Globus pallidus (tissue), 1 donor: ENCODE measurements at places on chromosomes 13 and 19.

DNA sequence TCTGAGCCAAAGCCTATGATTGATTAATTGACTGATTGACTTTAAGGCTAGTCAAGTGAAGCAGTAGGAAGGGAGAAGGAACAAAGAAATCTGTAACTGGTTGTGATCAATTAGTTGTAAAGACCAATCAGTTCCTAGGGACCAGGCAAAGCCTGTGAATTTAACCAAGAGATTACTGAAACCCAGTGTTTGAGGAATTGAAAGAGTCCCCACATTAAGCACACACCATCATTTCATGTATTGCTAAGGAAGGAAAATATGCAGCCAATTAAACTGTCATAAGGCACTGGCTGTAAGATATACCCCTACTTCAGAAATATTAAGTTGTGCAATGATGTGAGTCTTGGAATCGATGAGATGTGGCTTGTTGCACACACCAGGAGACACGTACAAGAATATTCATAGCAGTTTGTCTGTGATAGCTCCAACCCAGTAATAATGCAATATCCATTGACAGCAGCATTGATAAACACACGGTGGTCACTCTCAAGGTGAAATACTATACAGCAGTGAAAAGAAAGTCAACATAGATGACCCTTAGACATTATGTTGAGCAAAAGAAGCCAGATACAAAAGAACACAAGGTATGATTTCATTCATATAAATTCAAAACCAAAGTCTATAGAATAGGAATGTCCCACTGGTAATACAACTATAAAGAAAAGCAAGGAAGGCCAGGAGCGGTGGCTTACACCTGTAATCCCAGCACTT is 9.0 kb downstream of the C19orf47 start:
- no peak for DNase-seq

DNA sequence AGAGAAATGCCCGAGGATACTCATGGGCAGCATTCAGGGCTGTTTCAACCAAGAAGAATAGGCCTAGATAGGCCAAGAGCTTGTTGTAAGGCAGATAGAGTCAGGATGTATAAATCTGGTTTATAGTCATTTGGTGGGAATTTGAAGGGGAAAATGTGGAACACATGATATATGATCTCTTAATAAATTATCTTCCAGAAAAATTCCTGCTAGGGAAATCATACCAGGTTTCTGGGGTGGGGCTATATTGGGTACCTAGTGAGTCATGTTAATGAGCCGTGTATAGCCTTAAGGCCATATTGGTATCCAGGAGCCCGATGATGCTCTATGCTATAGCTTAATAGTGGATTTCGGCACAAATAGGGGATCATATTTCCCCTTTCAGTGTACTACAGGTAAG is 51.5 kb upstream of the HTR2A start:
- DNase-seq: no peak

DNA sequence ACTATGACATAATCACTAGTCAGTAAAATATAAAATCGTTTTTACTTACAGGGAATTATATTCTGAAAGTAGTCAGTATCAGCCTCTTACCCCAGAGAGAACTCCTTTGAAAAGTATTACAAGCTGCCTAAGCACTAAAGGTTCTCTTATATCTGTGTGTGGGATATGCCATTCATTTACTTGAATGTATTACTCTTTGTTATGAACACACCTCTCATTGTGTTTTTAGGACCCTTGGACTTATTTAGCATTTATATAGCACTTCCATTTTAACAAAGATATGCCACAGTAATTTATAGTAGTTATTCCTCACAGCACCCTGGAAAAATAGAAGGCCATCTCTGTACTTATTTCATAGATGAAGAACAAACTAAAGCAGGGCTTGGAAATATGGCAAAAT is 1178.0 kb downstream of the OLFM4 start:
- DNase-seq: no peak

GRCh38 chr13:83333614-83334388 is 548.5 kb downstream of the SLITRK1 start:
- no peak for DNase-seq

- no peak for DNase-seq
These were observed at the start of gene SLC15A1 for GRCh38 chr13:98752467-98753290. SLC15A1 (minus strand) TSS chr13:98752672; CDS start chr13:98752598, 74 bp downstream.

DNA sequence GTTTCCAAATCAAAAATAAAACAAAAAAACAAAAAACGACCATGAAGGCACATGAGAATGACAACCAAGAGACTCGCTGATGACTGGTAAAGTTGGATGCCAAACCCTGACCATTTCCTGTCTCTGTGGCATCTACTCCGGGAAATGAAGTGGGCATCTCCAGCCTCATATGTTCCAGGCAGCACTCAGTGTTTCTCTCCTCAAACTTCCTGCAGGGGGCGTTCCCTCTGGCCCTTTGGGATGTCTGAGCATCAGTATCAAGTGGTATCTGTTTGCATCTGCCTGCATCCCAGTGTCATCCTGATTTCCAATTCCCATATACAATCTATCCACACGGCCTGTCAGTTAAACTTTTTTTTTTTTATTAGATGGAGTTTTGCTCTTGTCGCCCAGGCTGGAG is 9.8 kb upstream of the SIGLEC12 start:
- DNase-seq: no peak

GRCh38 chr19:55372316-55373081 is 2.2 kb upstream of the IL11 start:
- DNase-seq: no peak

DNA sequence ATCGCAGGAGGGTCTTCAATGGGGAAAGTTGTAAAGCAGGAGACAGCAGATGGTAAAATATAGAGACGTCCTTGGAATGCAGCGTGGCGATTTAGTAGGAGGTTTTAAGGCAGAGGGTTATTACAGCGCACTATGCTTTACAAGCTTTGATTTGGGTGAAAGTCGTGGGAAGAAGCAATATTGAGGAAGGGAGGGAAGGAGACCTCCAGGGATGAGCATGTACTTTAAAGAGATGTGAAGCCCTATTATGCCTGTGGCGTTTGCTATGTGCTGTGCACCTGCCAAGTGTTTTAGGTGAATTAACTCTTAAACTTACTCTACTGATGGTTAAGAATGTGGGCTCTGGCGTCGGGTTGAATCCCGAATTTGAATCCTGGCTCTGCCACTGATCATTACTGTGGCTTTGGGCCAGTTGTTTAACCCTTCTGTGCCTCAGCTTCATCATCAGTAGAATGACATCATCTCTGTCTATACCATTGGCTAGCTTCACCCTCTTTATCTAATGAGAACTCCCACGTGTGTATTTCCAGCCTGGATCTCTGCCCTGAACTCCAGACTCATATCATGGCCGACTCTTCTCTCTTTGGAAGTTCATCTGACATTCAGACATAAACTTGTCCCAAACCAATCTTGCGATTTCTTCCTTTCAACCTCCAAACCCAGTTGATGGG is 583 bp downstream of the CCDC61 start:
- no peak for DNase-seq

DNA sequence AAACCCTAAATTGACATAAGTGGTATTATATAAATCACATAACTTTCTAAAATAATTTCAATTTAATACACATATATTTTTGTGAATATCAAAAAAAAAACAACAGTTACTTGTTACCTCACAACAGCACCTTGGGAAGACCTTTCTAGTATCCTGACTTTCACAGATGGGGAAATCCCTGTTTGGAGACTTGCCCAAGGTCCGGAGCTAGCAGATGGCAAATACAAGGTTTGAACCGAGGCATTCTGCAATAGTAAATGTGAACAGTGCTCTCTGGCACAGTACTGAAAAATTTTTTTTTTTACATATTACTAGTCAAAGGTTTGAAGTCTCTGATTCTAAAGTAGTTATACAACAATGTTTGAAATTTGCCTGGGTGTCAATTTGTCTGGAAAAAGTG is 104.5 kb downstream of the SUCLA2 start:
- DNase-seq: no peak

- no peak for DNase-seq
These were observed 75.9 kb downstream of the TNFSF11 start for GRCh38 chr13:42649831-42650230.

- no peak for DNase-seq
These were observed 1.2 kb downstream of the AP3D1 start for GRCh38 chr19:2149980-2150793.

DNA sequence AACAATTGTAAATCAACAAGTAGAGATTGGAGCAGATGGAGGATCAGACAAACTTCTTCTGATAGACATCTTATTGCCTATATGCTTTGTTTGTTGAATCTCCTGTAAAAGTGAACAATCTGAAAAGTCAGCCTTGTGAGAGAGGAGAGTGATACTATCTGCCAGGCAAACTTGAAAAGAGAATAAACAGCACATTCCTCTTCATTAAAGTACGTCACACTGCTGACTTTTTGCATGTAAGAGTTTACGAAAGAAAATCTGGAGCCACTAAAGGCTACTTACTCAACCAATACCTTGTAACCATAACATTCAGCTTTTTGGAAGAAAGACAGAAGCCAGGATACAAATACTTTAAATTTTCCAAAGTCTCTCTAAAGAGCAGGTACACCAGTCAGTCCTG is 42.5 kb downstream of the EDNRB start:
- DNase-seq: no peak

GRCh38 chr13:31774186-31774750 is 34.9 kb downstream of the RXFP2 start:
- DNase-seq: no peak

- no peak for DNase-seq
These were observed 716 bp downstream of the ZNF573 start for GRCh38 chr19:37778613-37779126.

DNA sequence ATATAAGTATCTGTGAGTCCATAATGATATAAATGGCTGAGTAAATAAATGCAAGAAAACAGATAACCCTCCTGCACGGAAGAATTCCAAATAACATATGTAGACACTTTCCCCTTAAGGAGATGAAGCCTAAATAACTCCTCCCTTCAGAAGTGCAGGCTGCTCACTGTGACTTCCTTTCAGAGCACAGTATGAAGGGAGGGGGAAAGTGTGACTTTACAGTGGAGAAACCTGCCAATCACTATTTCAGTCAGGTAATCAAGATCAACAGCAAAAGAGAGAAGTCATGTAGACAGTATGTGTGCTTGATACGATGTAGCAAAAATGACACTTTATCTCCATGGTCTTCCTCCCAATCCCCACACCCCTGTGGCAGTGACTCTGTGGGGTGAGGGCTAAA is 7.1 kb downstream of the GGACT start:
- no peak for DNase-seq

GRCh38 chr13:25932365-25932764 is 119.5 kb downstream of the SHISA2 start:
- DNase-seq: no peak

- no peak for DNase-seq
These were observed 9.7 kb downstream of the GPR42 start for GRCh38 chr19:35380450-35381124.

- DNase-seq: no peak
These were observed 7.1 kb downstream of the TLE5 start for GRCh38 chr19:3054972-3055740.

DNA sequence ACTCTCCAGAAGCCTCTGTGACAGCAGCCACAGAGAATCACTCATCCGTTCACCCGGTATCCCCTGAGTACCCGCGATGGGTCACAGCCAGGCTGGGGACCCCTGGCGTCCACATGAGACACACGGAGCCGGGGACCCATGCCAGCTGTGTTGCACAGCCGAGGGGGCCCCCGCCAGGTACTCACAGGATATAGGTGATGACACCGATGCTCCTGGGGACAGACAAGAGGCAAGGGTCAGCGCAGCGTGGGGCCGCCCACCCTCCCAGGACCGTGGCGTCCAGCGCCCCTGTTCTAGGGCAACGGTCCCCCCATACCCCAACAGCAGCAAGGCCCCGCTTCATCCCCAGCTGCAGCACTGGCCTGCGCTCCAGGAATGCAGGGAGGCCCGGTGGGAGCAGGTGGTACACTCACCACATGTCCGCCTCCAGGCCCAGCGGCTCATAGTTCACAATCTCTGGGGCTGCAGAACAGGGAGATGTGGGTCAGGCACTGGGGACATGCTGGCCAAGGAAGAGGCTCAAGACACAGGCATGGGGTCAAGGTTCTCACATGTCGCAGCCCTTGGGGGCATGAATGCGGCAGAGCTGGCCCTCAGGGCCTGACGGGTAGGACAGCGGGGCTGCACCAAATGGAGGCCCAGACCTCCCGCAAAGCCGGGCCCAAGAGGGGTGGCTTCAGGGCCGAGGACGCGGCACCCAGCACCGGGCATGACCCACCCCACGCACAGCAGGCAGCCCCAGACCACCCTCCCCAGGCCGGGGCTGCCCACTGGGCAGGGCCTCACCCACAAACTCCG is 7.2 kb downstream of the DAPK3 start:
- no peak for DNase-seq

DNA sequence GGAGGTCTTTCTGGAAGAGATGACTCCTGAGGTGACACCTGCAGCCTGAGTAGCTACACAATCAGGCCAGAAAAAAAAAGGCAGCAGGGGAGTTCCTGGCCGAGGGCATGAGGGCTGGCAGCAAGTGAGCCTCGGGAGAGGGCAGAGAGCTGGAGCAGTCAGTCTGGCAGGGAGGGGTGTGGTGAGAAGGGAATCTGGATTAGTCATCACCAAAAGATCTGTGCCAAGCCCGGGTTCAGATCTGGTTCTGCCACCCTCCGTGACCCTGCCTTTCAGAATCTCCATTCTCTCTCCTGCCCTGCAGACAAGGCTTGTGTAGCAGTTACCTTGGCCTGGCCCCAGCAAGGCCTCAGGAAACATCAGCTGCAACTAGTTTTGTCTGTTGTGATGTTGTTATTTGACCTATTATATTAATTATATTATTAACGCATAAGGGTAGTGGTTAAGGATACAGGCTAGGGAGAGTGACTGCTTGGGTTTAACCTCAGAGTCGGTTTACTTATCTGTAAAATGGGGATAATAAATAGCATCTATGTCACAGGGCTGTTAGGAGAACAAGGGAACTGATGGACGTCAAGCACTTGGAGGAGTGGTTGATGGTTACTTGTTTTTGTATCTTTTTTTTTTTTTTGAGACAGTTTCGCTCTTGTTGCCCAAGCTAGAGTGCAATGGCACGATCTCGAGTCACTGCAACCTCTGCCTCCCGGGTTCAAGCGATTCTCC is 2.7 kb upstream of the CAPNS1 start:
- DNase-seq: no peak

- no peak for DNase-seq
These were observed 24.7 kb downstream of the DPF1 start for GRCh38 chr19:38199340-38199739.

DNA sequence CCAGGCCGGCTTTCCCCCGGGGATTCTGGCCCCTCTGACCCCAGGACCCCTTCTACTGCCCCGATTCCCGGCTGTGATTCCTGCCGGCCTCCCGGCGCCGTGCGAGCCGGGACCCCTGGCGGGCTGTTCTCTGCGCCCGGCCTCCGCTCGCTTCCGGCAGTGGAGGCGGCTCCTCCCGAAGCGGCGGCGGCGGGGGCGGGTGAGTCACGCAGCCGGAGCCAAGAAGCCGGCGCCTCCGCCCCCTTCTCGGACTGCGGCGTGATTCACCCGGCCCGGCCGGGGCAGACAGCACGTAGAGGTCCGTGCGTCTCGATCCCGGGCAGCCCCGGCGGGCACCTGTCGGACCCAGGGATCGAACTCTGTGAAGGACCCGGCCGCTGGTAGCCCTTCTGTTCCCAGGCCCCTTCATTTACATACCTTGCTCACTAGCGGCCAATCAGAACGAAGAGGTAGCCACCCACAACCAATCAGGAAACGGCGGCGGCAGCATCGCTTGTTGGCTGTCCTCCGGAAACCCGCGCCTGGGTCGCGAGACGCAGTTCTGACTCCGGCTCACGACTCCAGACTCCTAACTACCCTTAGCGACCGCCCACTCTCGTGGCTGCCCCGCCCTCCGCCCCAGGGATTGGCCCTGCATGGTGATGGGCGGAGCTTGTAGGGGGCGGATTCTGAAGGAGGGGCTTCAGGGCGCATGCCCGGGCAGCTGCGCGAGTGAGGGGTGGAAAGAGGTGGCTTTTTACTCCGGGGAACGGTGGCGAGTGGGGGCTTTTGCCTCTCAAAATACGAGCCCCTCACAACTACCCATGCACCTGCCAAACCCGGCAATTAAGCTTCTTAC is at the start of gene SERTAD1:
Gene SERTAD1, minus strand, starts transcription at position 543 of the 838 bp plus-strand sequence. CDS start 2,446 bp downstream, outside the sequence.
- DNase-seq: peak; percentile 100
